ENCODE measurements at places on chromosomes 16 and 17. TPM values are rescaled to one million over a fixed set of nuclear protein-coding genes. Genes with fewer than 3 reads are reported as not detected.
A peak's percentile ranks its signal among the peaks of the same experiment; 100 is the strongest.

Gene ZC3H18
- total RNA-seq: 37.4 TPM

Gene PERCC1
- total RNA-seq: 0.34 TPM

Gene NPIPA2
- total RNA-seq: 4.9 TPM

DNA sequence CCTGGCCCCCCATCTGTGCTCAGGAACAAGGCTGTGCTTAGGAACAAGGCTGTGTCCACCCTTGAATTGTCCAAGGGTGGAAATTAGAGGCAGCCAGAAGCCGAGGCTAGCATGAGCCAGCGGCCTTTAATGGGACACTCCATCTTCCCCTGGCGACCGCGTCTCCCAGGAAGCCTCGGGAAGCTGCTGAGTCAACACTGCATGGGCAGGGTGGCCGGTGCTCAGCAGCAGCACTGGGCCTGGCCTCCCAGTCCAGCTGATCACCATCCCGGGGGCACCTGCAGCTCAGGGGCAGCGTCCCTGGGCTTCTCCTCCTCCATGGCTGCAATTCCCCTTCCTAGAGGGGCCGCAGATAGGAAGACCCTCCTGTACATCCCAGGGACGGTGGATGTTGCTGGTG is 180.8 kb downstream of the ENGASE start:
- no peak for DNase-seq

GRCh38 chr17:60524463-60525327 is 1.3 kb downstream of the APPBP2 start:
- DNase-seq: no peak

DNA sequence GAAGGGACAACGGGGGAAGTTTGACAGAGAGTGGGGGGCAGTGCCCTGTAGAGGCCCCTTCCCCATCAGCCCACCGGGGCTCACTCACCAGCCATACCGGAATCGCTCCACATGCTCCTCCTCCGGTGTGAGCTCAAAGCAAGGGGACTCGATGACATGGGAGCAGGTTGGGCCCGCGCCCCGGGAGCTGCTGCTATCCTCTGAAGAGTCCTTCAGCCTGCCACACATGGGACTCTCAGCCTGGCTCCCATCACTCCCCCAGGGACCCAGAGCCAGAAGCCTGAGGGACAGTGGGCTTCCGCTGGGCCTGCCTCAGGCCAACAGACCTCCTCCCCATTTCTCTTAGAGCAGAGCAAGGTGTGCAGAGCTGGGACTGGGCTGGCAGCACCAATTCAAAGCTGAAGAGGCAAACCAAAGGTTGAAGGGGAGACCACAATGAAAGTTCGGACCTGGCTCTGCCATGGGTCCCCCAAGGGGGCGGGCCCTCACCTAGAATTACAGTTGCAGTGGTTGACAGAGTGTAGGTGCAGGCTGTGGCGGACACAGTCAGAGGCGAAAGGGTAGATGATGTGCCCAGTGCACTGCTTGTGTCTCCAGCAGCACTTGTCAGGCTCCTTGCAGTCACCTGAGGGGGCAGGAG is 7.3 kb downstream of the PROCA1 start:
- no peak for DNase-seq

- DNase-seq: peak; percentile 31
Observed at GRCh38 chr17:76384987-76385891, 830 bp downstream of the SPHK1 start.

DNA sequence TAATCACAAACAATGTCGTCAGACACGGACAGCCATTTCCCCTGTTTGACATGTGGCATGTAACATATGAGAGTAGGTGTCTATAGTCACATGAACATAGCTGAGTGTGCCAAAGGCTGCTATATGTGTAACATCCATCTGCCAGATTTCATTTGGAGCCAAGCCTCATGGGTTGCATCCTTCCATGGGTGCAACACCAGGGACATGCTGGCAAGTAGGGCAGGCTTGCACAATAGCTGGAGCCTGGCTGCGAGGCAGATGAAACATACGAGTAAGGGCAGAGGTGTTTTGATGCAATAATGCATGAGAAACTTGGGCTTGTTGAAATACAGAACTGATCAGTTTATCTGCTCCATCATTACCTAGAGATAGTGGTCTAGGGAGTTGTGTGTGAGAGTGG is 9.0 kb upstream of the ZNF689 start:
- no peak for DNase-seq

GRCh38 chr16:87765473-87765775 is 362 bp downstream of the KLHDC4 start:
- DNase-seq: no peak

DNA sequence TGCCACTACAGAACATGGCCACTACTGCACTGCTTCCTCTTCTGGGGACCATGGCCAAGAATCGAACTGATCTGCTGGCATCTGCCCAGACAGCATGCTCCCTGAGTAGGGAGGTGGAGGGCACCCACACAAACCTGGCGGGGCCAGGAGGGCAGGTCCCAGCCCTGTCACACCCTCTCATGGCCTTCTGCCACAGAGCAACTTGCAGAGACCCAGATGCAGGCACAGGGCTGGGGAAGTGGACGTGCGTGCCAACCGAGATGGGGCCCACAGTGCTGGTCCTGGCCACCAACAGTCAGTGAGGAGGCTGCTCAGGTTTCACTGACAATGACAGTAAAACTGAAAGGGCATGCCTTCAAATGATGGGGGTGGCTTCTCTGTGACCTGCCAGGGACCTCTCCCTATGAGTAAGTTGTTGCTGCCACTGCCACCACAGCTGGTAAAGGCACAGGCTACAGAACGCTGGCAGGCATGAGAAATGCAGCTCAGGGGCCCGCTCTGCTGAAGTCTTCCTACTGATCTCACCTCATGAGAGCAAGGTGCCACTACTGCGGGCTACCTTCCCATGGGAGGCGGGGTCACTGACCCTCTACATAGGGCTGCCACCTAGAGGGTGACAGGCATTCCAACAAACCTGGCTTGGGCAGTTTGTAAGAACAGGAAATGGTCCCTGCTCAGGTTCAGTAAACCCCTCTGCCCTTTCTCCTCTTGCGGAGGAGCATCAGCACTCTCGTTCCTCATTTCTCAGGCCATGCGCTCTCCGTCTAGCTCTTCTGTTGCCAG is 15.5 kb downstream of the HIC1 start:
- no peak for DNase-seq

- DNase-seq: peak; percentile 27
Observed at GRCh38 chr16:3026003-3026378, 2.2 kb downstream of the THOC6 start.

DNA sequence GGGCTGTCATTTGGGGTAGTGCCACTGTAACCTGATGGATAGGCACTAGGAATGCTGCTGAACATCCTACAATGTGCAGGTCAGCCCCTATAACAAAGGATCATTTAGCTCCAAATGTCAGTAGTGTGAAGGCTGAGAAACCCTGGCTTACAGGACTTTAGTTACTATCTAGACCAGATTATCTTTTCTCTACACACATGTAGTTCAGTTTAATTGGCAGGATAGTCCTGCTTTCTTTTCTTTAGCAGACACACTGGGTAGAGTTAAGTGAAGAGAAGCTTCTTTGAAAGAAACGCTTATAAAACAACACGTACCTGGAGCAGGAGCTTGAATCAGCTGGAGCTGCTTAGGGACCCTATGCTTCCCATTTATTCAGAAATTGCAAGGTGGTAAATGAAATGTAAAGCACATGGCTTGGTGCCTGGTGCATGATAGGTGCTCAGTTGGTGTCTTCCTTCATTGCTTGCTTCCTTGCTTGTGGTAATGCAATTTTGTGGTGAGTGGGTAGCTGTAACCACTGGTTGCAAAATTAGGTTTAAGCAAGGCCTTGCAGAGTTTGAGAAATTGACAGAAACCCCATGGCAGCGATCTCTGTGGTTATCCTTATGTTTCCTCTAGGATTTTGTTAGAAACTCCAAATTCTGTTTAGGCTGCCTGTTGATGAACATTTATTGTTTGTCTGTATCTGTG is 9.4 kb downstream of the METTL9 start:
- DNase-seq: no peak
